ENCODE measurements at places on chromosomes 7 and 10.

- no peak for DNase-seq
Measured at GRCh38 chr10:116316503-116316902, 7.7 kb upstream of the CCDC172 start.

GRCh38 chr10:88755753-88756152 is 4.1 kb upstream of the LIPN start:
- no peak for DNase-seq

DNA sequence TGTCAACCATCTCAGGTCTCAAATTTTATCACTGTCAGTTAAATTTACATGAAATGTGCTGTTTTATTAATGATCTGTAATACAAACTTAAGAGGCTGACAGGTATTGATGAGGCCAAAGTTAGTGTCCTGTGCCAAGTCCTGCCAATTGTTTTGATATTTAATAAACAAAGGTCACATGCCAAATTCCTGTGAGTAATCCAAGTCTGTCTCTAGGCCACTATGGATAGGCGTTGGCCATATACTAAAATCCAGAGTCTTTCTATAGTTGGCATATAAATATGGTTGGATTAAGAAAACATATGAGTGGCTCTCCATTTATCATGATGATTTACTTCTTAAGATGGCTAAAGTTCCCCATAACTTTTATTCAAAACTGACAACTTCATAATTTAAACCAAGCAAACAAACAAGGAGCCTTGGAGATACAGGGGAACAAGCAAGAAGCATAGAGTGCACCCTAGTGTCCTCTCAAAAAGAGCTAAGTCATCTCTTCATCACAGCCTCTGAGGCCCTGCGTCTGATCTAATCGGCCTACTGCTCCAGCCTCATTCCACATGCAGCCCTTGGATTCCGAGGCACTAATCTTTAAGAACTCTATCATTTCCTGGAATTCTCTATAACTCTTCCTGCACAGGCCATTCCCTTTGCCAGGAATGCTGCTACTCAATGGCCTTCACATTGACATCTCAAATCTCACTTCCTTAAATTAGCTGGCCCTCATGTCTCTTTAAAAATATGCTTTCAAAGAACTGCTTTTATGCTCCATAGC is 32.7 kb upstream of the NRCAM start:
- no peak for DNase-seq

GRCh38 chr10:17216901-17217395 is 11.1 kb upstream of the VIM start:
- no peak for DNase-seq

DNA sequence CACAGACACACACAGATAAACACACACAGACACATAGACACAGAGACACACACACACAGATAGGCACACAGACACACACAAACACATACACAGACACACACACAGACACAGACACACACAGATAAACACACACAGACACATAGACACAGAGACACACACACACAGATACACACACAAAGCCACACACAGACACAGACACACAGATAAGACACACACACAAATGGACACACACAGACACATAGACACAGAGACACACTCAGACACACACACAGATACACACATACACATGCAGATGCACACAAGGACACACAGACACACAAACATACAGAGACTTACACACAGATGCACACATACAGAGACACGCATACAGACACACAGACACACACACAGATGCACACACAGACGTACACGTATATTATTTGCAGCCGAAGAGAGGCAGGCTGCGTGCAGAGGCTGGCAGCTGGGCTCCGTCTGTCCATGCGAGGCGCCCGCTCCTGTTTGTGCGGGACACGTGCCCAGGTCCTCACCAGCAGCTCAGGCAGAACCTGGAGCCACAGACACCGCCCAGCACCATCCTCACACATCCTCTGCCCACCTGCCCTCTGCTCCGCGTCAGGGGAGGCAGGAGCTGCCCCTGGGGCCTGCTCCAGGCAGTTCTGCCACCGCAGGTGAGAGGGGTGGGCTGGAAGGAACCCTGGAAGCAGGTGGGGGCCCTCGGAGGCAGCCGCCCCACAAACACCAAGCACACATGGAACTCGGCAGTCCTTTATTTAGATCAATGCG is 1.2 kb downstream of the CALML5 start:
- peak; percentile 17 for DNase-seq

DNA sequence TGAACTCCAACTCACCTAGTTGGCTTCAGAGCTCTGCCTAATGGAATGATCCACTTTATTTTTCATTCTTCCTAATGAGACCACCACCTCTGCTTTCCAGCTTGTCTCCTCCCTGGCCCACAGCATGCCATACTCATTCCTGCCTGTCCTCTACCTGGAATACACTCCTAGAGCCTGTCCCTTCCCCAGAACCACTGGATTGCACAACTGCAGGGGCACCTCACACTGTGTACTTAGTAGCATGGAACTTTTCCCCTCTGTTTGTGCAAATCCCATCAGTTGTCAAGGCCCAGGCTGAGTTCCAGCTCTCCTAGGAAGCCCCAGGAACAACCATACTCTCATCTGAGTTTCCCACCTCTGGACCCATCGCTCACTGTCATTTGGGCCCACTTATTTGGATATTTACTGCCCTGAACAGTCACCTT is 15.6 kb downstream of the ALDH18A1 start:
- no peak for DNase-seq

DNA sequence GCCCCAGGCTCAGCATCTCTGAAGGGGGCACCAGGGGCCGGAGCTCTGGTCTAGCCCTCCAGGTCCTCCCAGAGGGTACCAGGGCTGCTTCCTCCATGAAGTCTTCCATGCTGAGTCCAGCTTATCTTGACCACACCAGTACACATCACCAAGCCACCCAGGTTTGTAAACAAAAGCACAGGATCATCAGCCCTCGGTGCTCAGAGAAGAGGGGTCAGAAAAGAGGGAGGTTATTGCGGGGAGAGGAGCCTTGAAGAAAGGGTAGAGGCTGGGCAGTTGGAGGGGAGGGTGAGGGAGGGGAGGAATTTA is 23.9 kb downstream of the AQP1 start:
- DNase-seq, result no peak

DNA sequence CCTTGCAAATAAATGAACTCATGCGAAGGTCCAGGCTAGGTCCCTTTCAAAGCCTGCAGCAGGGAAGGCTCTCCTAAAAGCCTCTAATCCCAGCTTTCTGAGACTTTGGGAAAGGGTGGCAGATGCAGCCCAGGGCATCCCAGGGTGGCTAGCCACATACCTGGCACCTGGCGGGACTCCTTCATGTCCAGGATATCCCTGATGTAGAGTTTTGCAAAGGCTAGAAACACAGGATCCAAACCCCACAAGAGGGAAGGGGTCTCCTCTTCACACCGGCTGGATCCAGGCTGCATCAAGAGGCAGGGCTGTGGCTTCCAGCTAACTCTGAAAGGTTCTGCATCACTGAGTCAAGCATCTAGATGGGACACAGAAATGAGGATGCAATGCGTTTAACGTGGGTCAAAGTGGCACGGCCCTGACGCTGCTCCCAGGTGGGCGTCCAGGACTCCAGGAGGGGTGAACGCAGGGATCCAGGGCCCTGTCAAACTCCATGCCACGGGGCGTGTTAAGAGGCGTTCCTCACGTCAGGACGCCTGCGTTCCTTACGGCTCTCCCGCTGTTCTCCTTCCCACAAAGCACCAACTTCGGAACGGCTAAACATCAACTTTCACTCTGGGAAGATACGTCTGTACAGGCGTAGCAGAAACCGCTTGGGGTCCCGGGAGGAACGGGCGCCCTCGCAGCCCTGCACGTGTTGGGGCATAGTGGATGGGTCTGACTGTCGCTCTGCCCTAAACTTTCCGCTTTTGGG is 507 bp downstream of the STN1 start:
- peak; percentile 82 for DNase-seq

- DNase-seq, result no peak
Measured at GRCh38 chr7:116101704-116102103, 71.1 kb upstream of the TFEC start.

- no peak for DNase-seq
Measured at GRCh38 chr10:98260752-98261151, 7.2 kb downstream of the LOXL4 start.

DNA sequence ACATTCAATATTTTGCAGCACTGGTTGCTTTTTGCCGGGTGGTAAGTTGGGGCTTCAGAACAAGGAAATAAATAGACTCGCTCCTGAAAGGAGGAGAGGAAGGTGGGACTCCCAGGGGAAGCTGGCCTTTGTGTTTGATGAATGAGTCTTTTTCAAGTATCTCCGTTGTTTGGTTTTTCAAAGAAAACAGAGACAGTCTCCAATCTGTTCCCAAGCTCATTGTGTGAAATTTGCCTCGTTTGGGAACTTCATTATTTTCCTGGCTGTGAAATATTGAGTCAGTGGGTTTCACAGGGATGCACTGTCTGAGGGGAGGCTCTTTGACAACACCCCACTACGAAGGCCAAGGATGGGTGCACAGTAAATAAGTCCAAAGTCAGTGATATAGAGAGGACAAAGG is 38.7 kb upstream of the KIAA1217 start:
- no peak for DNase-seq

DNA sequence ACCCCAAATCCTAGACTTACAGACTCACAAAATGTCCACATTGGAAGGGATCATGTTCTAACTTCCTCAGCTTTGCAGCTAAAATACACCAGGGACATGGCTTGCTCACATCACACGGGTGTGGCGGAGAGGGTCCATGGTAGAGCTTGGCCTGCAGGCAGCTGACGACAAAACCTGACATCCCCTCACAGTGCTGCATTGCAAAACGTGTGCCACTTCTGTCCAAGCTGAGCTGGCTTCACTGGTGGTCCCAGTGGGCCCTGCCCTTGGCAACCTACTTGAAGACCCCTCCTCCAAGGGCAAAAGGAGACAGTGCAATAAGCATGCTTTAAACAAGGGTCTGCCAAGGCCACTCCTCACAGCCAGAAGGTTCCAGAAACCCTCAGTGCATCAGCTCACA is 21.9 kb downstream of the ANXA11 start:
- DNase-seq, result no peak

DNA sequence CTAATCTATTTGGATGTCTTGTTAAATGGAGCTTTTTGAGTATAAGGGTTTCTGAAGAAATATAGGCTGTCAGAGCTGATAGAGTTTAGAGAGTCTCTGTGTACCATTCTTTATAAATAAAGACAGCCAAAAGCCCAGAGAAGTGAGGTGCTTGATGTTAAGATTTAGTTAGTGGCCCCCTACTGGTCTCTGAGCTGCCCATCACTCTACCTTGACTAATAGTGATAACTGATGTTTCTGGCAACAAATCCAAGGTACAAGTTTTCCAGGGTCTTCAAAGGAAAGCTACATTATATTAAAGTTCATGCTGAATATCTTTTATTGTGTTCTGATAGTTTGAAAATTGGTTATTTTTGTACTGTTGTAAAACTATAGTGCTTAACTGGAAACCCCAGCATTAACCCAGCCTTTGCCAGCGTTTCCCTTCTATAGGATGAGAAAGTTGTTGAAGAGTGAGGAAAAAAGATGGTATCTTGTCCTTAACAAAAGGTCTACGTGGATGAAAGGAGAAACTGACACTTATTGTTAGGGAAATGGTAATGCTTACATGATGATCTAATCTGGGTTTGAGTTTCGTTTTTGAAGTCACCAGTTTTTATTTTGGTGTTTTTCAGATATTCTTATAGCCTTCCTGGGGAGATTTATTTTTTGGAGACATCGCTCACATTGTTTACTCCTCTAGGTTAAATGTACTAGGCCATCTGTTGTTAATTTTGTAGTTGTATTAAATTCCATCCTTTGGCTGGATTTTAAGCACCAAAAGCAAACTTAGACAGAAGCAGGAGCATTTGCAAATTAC is 79.0 kb downstream of the AUTS2 start:
- DNase-seq, result no peak

GRCh38 chr10:96124230-96125141 is 5.6 kb upstream of the ZNF518A start:
- peak; percentile 59 for DNase-seq

DNA sequence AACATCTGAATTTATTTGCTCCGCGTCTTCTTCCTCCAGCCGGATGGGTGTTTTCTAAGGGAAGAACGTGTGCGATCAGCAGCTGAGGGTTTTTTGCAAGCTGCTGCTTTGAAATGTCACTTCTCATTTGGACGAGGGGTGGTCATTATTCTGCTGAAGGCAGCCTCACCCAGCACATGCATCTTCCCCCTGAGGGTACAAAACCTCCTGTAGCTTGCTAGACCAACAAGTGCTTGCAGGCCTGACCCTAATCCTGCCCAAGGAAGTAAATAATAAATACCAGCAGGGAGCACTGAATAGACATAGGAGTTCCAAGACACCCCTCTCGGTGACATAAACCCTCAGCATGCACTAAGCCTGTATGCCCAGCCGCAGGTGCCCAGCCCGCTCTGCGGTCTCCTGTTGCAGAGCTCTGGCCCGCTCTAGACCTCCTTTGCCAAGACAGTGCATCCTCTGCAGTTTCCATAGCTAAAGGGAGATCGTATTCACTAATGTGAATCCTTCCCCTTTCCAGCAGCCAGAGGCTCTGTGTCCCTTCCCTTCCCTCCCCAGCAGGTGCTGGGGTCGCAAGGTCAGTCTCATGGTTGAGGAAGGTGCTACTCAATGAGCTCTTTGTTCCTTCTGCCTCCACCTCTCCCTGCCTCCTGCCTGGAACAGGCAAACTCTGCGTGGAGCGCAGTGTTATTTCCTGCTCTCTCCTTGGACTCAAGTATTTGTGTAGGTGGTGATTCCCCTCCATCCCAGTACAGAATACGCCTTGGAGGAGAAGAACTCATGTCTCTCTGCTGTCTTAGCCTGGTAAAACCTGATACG is 36.6 kb downstream of the SBDS start:
- DNase-seq, result no peak

GRCh38 chr7:46672861-46673260 is 751.8 kb upstream of the IGFBP3 start:
- no peak for DNase-seq

DNA sequence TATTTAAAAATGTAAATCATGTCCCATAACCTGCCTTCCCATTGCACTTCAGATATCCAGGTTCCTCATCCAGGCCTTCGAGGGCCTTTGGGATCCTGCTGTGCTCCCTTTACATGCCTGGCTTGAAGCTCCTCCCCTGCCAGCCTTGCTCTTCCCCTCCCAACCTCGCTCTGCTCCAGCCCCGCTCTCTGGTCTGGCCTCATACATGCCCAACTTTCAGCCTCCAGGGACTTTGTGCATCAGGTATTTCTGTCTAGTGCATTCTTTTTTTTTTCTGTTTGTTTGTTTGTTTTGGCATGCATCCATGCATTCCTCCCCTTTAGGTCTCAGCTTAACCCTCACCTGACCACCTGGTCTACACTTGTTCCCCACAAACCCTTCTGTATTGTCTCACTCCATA is 160.3 kb downstream of the SNX10 start:
- DNase-seq, result peak; percentile 35

Data from NCI-H510A treated with DMSO at 0.1 percent for 48 hours (cell line).